ENCODE measurements at places on chromosomes 3 and 15. TPM values are rescaled to one million over a fixed set of nuclear protein-coding genes. Genes with fewer than 3 reads are reported as not detected.
A peak's percentile ranks its signal among the peaks of the same experiment; 100 is the strongest.

GRCh38 chr15:71784719-71785118, 25.6 kb upstream of the NR2E3 start:
- DNase-seq: no peak

GNB5 gene
- total RNA-seq: 36.5 TPM

ITGA11 gene
- total RNA-seq: 9.2 TPM

UBL7 gene
- 31.2 TPM for total RNA-seq

NANOGP8 gene
- not detected for total RNA-seq

SMAD6 gene
- total RNA-seq: 2.6 TPM

- DNase-seq: no peak
Observed at GRCh38 chr3:174951498-174952005, 92.4 kb downstream of the NAALADL2 start.

PPCDC gene
- 8.7 TPM for total RNA-seq

- no peak for DNase-seq
Observed at GRCh38 chr3:117454254-117454653, 744.7 kb downstream of the TUSC7 start.

DNA sequence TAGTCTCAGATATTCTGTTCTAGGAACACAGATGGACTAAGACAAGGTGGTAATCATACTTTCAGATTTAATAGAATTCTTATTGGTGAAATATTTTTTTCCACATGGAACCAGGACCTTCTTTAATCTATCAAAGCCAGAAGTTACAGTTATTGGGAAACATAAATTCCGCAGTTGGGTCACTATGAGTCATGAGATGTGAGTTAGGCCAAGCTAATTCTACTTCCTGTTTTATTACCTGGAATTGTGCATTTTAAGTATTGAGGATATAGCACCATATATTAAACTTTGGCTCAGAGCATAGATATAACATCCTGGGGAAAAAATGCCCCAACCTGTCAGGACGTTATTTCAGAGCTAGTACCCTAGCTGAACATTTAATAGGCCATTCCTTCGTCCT, 96.4 kb upstream of the P3H2 start:
- peak; percentile 72 for DNase-seq

- no peak for DNase-seq
Observed at GRCh38 chr3:99869621-99870020, 52.0 kb downstream of the CMSS1 start.

GRCh38 chr15:42065468-42065867, 28.9 kb downstream of the PLA2G4D start:
- no peak for DNase-seq

DNA sequence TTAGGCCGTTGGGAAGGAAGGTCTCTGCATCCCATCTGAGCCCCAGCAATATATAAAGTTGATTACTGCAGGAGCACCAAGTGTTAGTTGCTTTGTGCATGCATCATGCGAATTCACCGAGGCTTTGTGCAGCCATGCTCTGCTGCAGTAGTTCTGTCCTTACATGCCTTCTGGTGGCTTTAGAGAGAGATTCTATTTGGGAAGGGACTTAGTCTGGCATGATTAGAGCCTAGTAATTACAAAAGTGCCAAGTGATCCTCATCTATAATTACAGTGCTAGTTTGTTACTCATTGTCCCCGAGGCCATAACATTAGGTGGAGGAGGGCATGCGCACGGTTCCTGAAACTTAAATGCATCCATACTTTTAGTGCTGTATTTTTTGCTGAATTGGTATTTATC, 353.6 kb downstream of the CNTN4 start:
- no peak for DNase-seq

DNA sequence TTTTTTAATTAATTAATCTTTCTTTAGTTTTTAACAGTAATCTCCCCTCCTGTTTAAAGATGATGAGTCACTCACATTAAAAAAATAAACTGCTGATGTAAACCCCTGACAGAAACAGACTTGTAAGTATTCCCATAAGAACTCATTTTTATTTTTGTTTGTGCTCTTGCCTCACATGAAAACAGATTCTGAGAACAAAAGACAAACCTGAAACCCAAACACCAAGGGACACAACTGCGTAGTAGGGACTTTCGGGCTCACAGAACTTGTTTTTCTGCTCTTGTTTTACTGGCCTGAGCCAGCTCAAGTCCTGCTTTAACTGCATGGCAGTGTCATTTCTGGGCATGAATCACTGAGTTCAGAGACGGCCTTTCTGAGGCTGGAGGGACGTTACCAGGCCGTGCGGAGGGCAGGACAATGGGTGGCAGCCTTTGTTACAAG, 600.8 kb downstream of the FOXP1 start:
- peak; percentile 97 for DNase-seq

GRCh38 chr3:131762981-131763564, 260.3 kb upstream of the MRPL3 start:
- DNase-seq: no peak

DNA sequence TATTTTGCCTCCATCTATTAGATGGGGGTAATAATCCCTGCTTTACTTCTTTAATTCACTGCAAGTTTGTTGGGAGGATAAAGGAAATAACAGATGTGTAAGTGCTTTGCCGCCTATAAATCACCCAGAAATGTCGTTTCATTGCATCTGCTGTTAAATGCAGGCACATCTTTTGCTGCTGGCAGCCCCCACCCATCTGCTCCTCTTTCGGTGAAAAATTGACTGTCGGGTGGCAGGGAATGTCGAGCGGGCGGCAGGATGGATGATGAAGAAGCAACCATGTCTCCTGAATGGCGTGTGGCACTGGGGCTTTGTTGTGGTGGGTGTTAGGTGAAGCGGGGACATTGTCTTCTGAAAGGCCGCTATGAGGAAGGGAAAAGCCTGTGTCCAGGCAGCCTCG, 543 bp upstream of the REC114 start:
- no peak for DNase-seq

PPARG gene
- 11.1 TPM for total RNA-seq

Measured in renal cortical epithelial cell (primary cell).